ENCODE measurements at places on chromosomes 1 and 21. TPM values are rescaled to one million over a fixed set of nuclear protein-coding genes. Genes with fewer than 3 reads are reported as not detected.

SLAMF6 gene
- polyA plus RNA-seq: not detected

GPR61 gene
- polyA plus RNA-seq: not detected

APP gene
- polyA plus RNA-seq: 760 TPM

HSPA6 gene
- polyA plus RNA-seq: 0.10 TPM

TBCE gene
- 10.0 TPM for polyA plus RNA-seq

PTGFRN gene
- polyA plus RNA-seq: 39.6 TPM

KLHDC8A gene
- polyA plus RNA-seq: not detected

S100A2 gene
- polyA plus RNA-seq: 3.9 TPM

ENAH gene
- 14.8 TPM for polyA plus RNA-seq

S100A8 gene
- polyA plus RNA-seq: not detected

CR1L gene
- not detected for polyA plus RNA-seq

DNA sequence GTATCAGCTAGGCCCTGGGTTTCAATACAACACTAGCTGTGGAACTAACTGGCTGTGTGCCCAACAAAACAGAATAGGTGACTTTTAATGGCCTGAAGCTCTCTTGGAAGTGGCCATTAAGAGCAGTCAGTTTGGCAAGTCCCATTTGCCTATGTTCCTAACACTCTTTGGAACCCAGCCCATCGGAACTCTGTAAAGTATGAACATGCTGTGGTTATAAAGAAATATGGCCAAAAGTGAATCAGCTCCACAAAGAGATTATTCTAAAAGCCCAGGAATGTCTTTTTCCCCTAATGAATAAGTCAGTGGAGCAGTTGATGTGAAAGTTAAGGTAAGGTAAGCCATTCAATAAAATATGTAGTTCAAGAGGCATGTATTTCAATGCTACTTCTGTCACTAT, 223.7 kb upstream of the ADAMTS5 start:
- no peak for DNase-seq

- no peak for DNase-seq
Observed at GRCh38 chr1:197312163-197312562, 44.1 kb downstream of the CRB1 start.

- no peak for DNase-seq
Observed at GRCh38 chr21:31030367-31031106, 7.7 kb downstream of the KRTAP19-8 start.

- DNase-seq: peak; percentile 69
Observed at GRCh38 chr1:178282949-178283367, 189.1 kb downstream of the RASAL2 start.

DNA sequence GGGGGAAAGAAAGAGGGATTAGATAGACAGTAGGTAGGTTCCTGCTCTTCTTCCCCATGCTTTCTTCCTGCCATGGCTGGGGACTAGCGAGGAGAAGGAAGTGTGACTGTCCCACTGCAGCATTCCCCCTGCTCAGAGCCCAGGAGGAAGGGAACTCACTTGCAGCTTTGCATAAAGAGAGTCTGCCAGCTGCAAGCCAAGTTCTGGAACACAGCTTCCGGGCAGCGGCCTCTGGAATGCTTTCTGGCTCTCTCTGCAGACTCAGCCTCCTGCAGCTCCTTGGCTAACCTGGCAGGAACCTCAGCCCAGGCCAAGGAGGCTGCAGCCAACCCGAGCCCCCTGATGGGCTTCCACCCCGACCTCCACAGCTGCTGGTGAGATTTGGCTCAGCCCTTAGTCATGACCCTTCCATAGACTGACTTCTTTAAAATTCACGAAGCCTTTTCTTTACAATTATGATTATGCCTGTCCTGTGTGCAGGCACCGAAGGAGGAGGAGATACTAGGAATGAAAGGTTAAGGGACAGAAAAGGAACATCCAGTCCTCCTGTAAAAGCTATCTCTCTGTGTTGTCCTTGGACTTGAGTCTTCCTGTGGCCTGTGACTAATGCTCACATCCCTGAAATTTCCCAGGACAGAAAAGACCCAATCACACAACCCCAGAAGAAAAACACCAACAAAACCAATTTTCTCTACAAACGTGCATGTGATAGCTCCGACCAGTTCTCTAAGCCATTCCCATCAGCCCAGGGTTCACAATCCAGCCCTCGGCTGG, 108.2 kb upstream of the OLIG2 start:
- DNase-seq: no peak

DNA sequence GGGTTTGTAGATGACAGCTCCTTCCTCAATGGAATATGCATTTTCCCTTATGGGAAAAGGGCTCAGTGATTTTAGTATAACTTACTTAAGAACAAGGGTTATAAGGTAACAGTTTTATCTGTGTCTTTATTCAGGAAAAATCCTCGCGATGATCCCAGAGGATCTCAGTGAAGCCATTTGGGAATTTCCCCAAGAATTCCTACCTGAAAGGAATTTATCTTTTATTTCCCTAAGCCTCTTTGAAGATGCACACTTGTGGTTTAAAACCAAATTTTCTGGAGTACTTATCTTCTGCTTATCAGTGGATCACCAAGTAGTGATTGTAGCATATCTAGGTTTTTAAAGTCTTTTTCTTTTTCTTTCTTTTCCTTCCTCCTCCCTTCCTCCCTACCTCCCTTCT, 58.8 kb downstream of the AK4 start:
- no peak for DNase-seq

GRCh38 chr1:1069711-1070676, 4.1 kb downstream of the RNF223 start:
- no peak for DNase-seq

DNA sequence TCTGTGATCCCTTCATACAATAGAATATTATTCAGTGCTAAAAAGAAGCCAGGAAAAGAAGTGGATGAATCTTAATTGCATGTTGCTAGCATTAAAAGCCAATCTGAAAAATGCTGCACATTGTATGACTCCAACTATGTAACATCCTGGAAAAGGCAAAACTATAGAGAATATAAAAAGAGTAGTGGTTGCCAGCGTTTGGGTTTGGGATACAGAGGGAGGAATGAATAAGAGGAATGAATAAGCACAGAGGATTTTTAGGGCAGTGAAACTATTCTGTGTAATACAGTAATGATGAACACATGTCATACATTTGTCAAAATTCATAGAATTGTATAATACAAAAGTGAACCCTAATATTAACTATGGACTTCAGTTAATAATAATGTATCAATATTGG, 42.5 kb downstream of the GPR88 start:
- no peak for DNase-seq

- no peak for DNase-seq
Observed at GRCh38 chr1:228891272-228892034, 156.2 kb downstream of the RHOU start.

- DNase-seq: peak; percentile 36
Observed at GRCh38 chr21:35924714-35925301, 135.5 kb downstream of the SETD4 start.

DNA sequence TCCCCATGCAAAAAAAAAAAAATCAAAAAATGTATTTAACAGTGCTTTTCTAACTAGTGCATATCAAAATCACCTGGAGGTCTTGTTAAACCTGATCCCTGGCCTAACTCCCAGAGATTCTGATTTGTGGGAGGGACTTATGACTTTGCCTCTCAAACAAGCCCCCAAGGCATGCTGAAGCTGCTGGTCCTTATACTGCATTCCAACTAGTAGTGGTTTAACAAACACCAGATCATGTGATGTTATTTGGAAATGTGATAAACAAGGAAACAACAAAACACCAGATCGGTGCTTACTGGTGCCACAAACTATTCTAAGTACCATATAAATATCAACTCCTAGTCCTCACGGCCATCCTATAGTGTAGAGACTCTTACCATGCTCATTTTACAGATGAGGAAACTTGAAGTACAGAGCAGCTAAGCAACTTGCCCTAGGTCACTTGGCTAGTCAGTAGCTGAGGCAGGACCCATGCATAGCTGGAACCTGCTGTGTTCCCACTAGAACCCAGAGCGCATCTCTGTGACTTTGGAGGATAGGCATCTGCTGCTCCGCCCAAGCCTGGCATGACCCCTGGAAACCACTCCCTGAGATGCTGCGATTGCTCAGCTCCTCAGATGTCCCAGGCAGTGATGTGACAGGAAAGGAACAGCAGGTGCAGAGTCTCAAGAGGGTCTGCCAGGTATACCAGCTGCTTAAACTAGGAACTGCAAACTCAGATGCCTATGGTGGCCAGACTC, 38.1 kb downstream of the SOX13 start:
- no peak for DNase-seq

DNA sequence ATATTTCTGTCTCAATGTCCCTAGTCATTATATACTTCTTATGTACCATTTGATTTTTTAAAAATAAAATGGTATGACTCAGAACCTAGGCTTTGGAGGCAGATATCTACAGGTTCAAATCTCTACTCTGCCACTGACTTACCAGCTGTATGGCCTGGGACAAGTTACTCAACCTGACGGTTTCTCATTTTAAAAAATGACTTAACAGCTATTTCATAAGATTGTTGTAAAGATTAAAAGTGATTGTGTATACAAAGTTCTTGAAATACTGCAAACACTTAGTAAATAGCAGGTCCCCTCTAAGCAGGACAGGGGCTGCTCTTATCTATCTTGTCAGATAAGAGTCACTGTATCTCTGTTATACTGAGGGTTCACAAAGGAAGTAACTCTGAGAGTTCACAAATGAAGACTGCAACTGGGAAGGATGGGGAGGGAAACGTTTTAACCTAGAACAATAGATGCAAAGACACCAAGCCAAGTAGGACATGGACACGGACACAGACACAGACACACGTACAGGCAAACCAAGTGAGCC, 2.6 kb downstream of the BCAR3 start:
- no peak for DNase-seq

DNA sequence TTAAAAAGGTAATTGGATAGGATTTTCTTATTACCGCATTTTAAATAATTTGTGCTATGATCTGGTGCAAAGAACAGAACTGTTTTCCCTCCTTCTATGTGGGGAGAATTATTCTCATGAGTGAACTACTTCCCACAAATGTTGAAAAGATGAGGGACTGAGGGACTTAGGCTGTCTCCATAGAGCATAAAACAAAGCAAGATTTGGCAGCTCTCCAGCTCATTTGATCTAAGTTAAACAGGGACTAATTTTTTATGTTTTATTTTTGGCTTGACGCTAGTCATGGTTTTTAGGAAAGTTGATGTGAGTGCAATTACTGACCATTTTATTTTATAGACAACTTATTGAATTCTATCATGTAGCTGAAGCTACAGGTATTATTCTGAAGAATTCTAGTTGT, 362.3 kb downstream of the HLX start:
- DNase-seq: no peak

DNA sequence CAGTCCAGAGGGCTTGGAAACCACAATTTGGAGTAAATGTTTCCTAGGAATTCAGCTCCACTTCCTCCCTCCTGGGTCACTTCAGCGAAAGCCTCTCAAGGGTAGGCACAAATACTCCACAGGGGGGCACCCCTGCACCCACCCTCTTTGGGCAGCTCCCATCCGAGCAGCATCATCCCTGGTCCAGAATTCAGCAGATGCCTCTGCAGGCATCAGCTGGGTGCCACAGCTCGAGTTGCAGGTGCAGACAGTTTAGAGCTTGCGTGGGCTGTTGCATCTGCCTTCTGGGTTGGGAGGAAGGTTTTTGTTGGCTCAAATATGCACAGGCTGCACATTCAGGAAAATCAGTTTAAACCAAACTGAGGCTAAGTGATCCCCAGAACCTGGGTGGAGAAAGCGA, 25.0 kb downstream of the KANK4 start:
- DNase-seq: no peak

DNA sequence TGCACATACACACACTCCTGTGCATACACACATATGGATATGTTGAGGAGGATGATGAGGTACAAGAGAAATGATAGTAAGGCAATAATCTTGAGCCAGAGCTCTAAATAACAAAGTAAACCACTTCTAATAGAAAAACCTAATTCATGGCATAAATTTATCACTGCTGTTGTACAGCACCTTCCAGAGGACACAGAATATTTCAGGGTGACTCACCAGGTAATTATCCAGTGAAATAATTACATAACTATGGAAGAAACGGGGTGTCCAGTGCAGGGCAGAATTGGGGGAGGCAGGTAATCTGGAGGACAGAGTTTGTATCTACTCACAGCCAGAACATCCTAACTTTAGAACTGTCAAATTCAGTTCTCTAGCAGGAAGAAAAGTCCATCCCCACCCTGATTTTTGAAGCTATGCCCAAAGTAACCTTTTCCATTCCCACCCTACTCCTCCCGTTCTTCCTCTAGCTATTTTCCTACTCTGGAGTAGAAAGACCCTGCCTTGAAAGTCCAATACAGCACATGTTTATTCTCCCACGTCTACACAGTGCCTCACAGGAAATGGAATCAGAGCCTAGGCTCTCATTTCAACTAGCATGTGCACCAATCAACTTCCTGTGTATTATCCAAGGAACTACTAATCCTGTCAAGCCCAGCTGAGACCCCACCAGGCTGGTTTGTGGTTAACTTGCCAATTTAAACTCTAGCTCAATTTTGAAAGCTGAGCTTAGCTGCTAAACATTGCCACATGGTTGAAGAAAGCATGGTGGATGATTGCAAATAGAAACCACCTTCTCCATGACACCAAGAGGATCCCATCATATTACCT, 96.6 kb downstream of the PTPN14 start:
- DNase-seq: peak; percentile 87

GRCh38 chr1:35594005-35594760, 21.1 kb downstream of the TFAP2E start:
- DNase-seq: no peak

GRCh38 chr21:16496609-16497008, 766.8 kb downstream of the USP25 start:
- peak; percentile 75 for DNase-seq

- DNase-seq: no peak
Observed at GRCh38 chr1:153220606-153221303, 3.4 kb downstream of the PRR9 start.

- DNase-seq: no peak
Observed at GRCh38 chr1:71693581-71693980, 588.8 kb downstream of the NEGR1 start.

DNA sequence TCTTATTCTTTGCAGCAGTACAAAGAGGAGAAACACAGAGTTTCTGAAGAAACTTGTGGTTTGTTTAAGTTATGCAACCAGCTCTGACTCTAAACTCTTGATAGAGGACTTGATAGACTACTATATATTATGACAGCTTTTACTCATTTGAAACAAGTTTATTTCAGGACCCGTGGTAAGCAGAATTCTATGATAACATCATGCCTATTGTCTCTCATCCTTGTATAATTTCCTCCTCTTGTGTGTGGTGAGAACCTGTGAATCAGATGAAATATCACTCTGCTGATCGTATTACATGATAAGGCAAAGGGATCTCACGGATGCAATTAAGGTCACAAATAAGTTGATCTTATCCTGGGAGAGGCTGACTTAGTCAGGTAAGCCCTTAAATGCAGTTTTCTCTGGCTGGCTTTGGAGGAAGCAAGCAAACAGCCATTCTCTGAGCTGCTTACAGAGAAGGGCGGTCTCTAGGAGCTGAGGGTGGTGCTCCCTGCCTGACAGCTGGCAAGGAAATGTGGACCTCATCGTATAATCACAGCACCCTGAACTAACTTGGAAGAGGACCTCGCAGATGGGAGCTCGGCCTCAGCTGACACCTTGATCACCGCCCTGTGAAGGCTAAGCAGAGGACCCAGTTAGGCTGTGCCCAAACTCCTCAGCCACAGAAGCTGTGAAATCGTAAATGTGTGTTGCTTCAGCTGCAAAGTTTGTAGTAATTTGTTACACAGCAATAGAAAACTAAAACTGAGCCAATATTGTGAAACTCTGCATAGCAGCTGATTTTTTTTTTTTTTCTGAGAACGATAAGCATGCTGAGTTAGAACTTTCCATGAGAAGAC, 151.1 kb upstream of the DPT start:
- peak; percentile 8 for DNase-seq

- DNase-seq: no peak
Observed at GRCh38 chr1:168293356-168293755, 12.7 kb downstream of the TBX19 start.

GRCh38 chr1:201876148-201876818, 12.4 kb upstream of the SHISA4 start:
- DNase-seq: peak; percentile 42

GRCh38 chr1:147631839-147632238, 38.5 kb downstream of the ACP6 start:
- no peak for DNase-seq

Measured in endothelial cell of umbilical vein (primary cell).